ENCODE measurements at places on chromosomes 13 and 19. TPM values are rescaled to one million over a fixed set of nuclear protein-coding genes. Genes with fewer than 3 reads are reported as not detected.
A peak's percentile ranks its signal among the peaks of the same experiment; 100 is the strongest.

DNA sequence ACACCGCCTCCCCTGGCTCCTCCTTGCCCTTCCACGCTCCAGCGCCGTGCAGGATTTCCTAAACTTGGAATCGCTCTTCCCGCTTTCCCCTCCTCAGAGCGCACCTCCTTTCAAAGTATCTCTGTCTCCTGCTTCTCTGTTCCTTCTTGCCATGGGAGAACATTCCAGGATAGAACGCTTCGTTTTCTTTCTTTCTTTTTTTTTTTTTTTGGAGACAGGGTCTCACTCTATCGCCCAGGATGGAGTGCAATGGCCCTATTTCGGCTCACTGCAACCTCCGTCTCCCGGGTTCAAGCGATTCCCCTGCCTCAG lies 574 bp upstream of the XPO4 start:
- DNase-seq, result no peak
- no peaks in the 10 kb centered on the region for H3K36me3 ChIP-seq
- peak overlapping the region; percentile 88 for H3K4me3 ChIP-seq
- H3K4me1 ChIP-seq, result peaks cover 10% of the 10 kb centered on the region
- H3K27ac ChIP-seq, result peak overlapping the region; percentile 93

DNA sequence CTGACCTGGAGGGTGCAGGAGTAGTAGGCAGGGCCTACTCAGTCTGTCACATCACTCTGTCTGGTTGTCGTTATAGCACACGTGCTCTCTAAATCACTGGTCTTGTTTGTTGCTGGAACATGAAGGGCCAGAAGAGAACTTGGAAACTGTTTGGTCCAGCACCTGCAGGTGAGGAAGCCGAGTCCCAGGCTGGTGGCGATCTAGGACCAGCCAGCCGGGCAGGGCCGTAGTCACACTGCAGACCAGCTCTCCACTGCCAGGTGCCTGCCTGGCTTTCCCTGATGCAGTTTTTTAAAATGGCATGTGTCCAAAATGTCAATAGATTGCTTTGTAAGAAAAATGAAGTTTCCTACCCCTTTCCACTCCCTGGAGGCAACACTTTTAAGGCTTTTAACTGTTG lies 53.7 kb downstream of the GGACT start:
- no peaks in the 10 kb centered on the region for H3K4me1 ChIP-seq
- H3K4me3 ChIP-seq, result no peak overlapping the region
- no peaks in the 10 kb centered on the region for H3K36me3 ChIP-seq
- no peak overlapping the region for H3K27ac ChIP-seq
- no peaks in the 10 kb centered on the region for H3K27me3 ChIP-seq
- no peak for DNase-seq

Gene USHBP1
- total RNA-seq, result 12.3 TPM

Gene SLC25A15
- total RNA-seq, result 5.5 TPM

GRCh38 chr13:69951412-69951811 lies 156.2 kb upstream of the ATXN8OS start:
- H3K27ac ChIP-seq, result no peak overlapping the region
- H3K4me3 ChIP-seq, result no peak overlapping the region
- no peak for DNase-seq
- no peaks in the 10 kb centered on the region for H3K27me3 ChIP-seq
- no peaks in the 10 kb centered on the region for H3K36me3 ChIP-seq

DNA sequence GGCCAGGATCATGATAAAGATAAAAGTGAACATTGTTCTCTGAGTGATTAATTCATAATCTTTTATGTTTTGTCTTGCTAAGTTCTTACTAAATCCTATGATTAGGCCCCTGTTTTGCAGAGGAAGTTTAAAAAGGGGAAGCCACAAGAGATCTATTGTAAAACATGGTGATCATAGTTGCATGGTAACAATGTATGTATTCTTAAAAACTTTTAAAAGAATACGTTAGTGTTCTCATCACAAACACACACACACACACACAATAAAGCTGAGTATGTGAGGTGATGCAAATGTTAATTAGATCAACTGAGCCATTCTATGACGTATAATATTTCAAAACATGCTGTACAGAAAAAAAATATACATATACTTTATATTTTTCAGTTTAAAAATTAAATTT lies 51.2 kb downstream of the MBD3L2B start:
- no peak for DNase-seq
- H3K4me3 ChIP-seq, result no peak overlapping the region
- H3K4me1 ChIP-seq, result no peaks in the 10 kb centered on the region
- H3K27me3 ChIP-seq, result no peaks in the 10 kb centered on the region
- H3K36me3 ChIP-seq, result no peaks in the 10 kb centered on the region
- no peak overlapping the region for H3K27ac ChIP-seq

Gene ZNF44
- 10.4 TPM for total RNA-seq

GRCh38 chr13:33213797-33214196 lies 71.8 kb downstream of the STARD13 start:
- no peaks in the 10 kb centered on the region for H3K36me3 ChIP-seq
- H3K27me3 ChIP-seq, result no peaks in the 10 kb centered on the region
- H3K27ac ChIP-seq, result peak overlapping the region; percentile 20
- peak overlapping the region; percentile 5 for H3K4me3 ChIP-seq

GRCh38 chr13:109396266-109396665 lies 390.1 kb downstream of the IRS2 start:
- H3K4me3 ChIP-seq, result no peak overlapping the region
- no peak for DNase-seq
- H3K27me3 ChIP-seq, result no peaks in the 10 kb centered on the region
- no peaks in the 10 kb centered on the region for H3K4me1 ChIP-seq
- H3K27ac ChIP-seq, result no peak overlapping the region

DNA sequence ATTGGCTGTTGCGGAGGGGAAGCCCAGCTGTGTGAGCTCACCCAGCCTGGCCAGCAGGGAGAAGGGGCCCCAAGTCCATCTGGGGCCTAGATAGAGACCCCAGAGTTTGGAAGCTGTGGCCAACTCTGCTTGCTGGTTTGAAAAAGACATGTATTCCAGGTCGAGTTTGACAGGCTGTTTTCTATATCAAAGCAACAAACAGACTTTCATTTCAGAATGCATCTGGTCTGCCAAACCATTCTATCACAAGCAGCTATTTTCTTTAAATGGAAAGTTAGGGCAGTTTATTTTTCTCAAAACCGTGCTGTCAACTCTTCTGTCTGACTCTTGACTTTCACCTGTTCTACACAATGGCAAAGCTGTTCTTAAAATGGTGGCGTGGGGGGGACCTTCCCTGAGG lies 185.8 kb downstream of the DCLK1 start:
- no peaks in the 10 kb centered on the region for H3K4me1 ChIP-seq
- no peak for DNase-seq
- no peaks in the 10 kb centered on the region for H3K27me3 ChIP-seq
- no peak overlapping the region for H3K27ac ChIP-seq
- no peaks in the 10 kb centered on the region for H3K36me3 ChIP-seq

DNA sequence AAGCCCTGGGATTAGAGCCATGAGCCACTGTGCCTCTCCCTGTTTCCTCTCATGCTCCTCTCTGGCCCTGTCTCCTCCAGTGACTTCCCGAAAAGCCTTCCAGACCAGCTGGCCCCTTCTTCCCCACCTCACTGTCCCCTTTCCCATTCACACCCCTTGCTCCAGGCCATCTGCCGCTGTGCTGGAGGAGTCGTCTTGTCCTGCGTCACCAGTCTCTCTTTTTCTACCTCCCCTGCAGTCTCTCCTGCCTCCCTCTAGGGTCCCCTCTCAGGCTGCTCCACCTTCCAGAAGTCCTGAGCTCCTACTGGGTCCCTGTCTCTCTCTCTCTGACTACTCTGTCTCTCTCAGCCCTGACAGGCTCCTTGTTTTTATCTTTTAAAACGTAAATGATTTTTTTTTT lies 5.3 kb upstream of the FFAR1 start:
- H3K4me1 ChIP-seq, result no peaks in the 10 kb centered on the region
- H3K27ac ChIP-seq, result no peak overlapping the region
- H3K36me3 ChIP-seq, result no peaks in the 10 kb centered on the region
- H3K27me3 ChIP-seq, result no peaks in the 10 kb centered on the region

DNA sequence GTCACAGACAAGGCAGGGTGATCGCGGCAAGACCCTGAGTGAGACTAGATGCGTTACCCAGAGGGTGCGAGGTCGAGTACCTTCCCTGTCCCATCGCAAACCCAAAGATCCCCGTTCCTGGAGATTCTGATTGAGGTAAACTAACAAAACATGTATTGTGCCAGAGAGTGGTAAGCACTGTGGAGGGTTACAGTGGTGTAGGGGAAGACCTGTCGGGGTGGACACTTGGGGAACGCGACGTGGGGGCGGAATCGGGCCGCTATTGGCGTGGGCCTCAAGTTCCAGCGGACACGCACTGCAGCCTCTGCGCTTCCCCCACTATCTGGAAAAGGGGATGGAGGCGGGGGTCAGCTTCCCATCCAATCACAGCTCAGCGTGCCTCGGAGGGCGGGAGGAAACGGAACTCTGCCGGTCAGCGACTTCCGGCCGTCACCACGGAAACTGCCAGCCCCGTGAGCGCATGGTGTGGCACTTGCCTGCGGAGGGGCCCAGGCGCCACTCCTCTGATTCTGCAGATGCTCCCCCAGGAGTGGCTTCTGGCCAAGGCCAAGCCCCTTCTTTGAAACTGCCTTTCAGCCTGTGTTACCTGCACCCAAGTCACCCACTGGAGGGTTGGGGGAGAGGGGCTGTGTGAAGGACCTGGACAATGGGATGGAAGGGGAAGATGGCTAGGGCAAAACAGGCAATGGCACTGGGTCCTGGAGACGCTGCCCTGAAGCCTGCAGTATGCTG lies 1.0 kb upstream of the UBE2M start:
- peak; percentile 95 for DNase-seq
- peaks cover 11% of the 10 kb centered on the region for H3K36me3 ChIP-seq
- peak overlapping the region; percentile 75 for H3K4me3 ChIP-seq
- peaks cover 47% of the 10 kb centered on the region for H3K4me1 ChIP-seq
- no peaks in the 10 kb centered on the region for H3K27me3 ChIP-seq

DNA sequence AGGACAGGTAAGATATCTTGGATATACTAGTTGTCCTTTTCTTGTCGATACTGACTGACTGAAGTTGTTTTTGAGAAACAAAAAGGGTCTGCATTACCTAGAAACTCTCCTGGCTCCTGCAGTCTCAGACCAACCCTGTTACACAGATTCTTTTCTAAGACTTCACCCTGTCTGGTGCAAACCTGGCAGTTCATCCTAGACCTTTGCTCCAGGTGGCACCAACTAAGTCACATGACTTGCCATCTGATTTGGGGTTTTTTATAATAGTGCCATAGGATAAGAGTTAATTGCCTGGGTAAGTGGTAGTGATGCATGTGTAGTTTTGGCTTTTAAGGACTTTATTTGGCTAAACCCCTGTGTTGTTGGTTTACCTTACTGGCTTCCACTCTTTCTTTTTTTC lies 14.3 kb downstream of the CHAMP1 start:
- H3K4me3 ChIP-seq, result no peak overlapping the region
- no peak overlapping the region for H3K27ac ChIP-seq
- no peak for DNase-seq
- peaks cover 38% of the 10 kb centered on the region for H3K36me3 ChIP-seq
- H3K27me3 ChIP-seq, result no peaks in the 10 kb centered on the region

DNA sequence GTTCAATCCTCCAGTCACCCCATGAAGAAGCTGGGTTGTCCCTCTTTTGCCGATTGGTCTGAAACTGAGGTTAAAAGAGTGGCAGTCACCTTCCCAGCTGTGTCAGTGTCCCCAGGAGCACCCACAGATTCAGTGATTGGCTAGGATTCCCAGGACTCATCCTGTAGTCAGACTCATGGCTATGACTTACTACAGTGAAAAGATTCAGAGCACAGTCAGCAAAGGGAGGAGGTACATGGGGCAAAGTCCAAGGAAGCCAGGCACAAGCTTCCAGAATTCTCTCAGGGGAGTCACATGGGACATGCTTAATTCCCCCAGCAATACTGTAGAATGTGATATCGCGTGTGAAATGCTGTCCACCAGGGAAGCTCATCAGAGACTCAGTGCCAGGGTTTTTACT lies 14.2 kb downstream of the ZNF473 start:
- H3K27me3 ChIP-seq, result no peaks in the 10 kb centered on the region
- H3K4me3 ChIP-seq, result no peak overlapping the region
- no peaks in the 10 kb centered on the region for H3K4me1 ChIP-seq
- peaks cover 98% of the 10 kb centered on the region for H3K36me3 ChIP-seq
- no peak for DNase-seq

Gene KIR2DL3
- not detected for total RNA-seq

Gene CBARP
- 1.9 TPM for total RNA-seq

- no peak for DNase-seq
- no peaks in the 10 kb centered on the region for H3K27me3 ChIP-seq
- no peak overlapping the region for H3K4me3 ChIP-seq
- H3K4me1 ChIP-seq, result peaks cover 3% of the 10 kb centered on the region
Measured at GRCh38 chr19:13726323-13726722, 38.0 kb upstream of the MRI1 start.

GRCh38 chr19:51320280-51320657 lies 8.8 kb downstream of the IGLON5 start:
- H3K27ac ChIP-seq, result no peak overlapping the region
- DNase-seq, result no peak
- H3K4me3 ChIP-seq, result no peak overlapping the region
- H3K4me1 ChIP-seq, result no peaks in the 10 kb centered on the region
- no peaks in the 10 kb centered on the region for H3K36me3 ChIP-seq

GRCh38 chr19:45355910-45356309 lies 14.5 kb downstream of the ERCC2 start:
- H3K4me3 ChIP-seq, result no peak overlapping the region
- H3K27me3 ChIP-seq, result no peaks in the 10 kb centered on the region
- H3K4me1 ChIP-seq, result no peaks in the 10 kb centered on the region
- H3K27ac ChIP-seq, result no peak overlapping the region

DNA sequence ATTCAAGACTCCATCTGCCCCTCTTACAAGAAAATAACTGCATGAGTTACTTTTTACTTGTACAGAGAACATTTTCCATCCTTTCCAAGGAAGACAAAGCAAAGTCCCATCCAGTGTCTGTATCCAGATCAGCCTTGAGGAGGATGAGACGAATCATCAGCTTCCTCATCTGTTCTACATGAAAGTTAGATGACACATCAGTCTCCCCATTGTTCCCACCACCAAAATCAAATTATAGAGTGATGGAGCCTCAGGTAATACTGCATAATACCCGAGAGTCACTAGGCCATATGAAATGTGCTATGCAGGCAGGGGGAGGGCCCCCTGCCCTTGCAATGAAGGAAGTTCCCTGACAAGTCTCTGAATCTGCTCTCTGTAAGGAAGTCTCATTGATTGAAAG lies 1244.6 kb upstream of the SLC10A2 start:
- H3K27ac ChIP-seq, result no peak overlapping the region
- DNase-seq, result no peak
- H3K4me1 ChIP-seq, result no peaks in the 10 kb centered on the region
- no peaks in the 10 kb centered on the region for H3K36me3 ChIP-seq
- H3K27me3 ChIP-seq, result no peaks in the 10 kb centered on the region

DNA sequence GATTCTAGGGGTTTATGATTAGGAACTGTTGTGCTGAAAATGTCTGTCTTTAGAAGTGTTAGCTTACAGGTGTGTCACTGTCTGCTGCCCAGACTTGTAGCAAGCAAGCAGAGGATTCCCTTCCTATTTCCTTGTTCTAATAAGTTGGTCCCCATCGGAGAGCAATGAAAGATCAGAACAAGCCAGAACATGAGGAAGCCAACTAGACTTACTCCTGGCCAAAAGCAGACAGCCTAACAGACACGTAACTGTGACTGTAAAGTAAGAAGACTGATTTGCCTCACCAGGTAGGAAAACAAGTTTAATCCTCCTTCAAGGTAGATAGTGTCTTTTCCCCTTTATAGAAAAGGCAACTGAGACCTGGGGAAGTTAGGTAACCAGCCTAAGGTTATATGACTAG lies 12.5 kb downstream of the POLR1D start:
- H3K4me3 ChIP-seq, result no peak overlapping the region
- H3K4me1 ChIP-seq, result peaks cover 4% of the 10 kb centered on the region
- no peak for DNase-seq
- H3K36me3 ChIP-seq, result no peaks in the 10 kb centered on the region

All from ascending aorta (tissue), 2 donors.